Natural killer cell (primary cell): ENCODE measurements at places on chromosomes 2 and 18.

- no peak for DNase-seq
Observed at GRCh38 chr2:106990297-106990696, 104.3 kb upstream of the ST6GAL2 start.

- no peak for DNase-seq
Observed at GRCh38 chr2:128185576-128185975, 94.6 kb downstream of the UGGT1 start.

- no peak for DNase-seq
Observed at GRCh38 chr2:66824926-66825325, 390.0 kb downstream of the MEIS1 start.

- DNase-seq: no peak
Observed at GRCh38 chr18:50679056-50679455, 119.2 kb downstream of the MAPK4 start.

DNA sequence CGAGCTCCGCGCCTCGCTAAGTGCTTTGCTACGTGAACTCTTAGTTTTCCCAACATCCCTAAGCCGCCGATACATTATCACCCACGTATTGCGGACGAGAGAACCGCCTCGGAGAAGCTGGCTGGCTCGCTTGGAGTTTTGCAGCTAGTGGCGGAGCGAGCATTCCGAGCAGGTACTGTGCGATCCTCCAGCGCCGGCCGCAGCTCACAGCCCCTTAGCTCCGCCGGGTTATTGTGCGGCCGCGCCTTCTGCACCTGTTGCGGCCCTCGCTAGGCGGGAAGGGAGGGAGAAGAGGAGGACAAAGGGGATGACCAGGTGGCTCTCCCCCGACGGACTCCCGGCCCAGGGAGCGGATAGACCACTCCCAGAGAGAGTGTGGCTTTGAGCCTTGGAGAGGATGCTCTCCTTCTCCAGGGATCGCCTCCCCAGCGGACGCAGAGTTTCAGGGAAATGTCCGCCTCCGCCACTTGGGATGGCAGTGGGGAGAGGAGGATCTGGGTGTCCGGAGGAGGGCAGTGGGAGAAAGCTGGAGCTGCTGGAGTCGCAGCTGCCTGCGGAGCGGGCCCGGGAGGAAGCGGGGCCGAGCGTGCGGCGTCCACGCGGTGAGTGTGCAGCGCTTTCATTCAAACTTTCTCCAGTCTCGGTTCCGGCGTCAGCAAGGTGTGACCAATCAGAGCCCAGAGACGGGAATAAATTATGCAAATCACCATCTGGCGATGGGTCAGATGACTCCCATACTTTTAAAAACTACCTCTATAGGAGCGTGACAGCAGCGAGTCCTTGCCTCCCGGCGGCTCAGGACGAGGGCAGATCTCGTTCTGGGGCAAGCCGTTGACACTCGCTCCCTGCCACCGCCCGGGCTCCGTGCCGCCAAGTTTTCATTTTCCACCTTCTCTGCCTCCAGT lies at the start of gene LIPG:
Gene LIPG, plus strand, starts transcription at position 769 of the 905 bp plus-strand sequence. CDS start 252 bp downstream, outside the sequence.
- peak; percentile 66 for DNase-seq

DNA sequence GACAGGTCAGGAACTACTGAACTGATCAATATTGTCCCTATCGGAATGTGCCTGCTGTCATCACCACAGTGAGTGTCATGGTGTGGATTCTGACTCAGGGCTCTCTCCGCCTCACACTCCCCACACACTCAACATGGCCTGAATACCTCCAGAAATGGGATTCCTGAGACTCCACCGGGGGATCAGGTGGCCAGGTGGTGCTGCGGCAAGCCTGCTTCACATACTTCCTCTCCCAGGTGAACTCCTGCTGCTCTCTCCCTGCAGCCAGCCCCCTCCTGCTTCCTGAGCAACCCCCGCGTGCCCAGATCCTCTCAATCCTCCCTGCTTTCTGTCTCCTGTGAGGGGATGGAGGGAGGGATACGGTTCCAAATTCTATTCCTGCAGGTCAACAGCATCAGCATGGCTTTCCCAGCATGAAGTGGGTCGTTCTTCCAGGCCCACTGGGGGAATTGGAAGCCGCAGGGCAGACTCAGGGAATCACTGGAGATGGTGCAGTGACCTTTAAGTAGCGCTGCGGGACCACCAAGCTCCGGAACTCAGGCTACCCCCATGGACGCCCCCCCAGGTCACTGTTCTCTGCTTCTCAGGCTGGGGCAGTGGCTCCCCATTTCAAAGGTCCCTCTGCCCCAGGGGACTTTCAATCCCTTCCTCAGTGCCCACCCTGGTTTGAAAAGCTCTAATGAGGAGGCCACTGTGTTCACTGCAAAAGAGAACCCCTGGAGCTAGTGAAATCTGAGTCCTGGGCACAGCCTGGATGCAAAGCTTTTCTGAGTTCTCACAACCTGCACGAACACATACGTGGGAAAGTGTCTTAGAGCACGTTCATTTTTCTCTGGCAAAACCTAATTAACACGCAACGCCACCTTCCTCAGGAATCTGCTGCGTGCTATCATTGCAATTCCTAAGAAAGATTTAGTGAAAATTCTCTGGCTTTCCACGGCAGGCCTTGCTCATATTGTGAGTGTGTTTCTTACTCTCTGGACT lies 168.4 kb downstream of the ZFP36L2 start:
- no peak for DNase-seq

- no peak for DNase-seq
Observed at GRCh38 chr2:3398857-3399256, 19.4 kb downstream of the TRAPPC12 start.

- no peak for DNase-seq
Observed at GRCh38 chr18:68267583-68267982, 447.3 kb downstream of the TMX3 start.

GRCh38 chr2:115763601-115764000 lies 1321.2 kb downstream of the DPP10 start:
- no peak for DNase-seq

DNA sequence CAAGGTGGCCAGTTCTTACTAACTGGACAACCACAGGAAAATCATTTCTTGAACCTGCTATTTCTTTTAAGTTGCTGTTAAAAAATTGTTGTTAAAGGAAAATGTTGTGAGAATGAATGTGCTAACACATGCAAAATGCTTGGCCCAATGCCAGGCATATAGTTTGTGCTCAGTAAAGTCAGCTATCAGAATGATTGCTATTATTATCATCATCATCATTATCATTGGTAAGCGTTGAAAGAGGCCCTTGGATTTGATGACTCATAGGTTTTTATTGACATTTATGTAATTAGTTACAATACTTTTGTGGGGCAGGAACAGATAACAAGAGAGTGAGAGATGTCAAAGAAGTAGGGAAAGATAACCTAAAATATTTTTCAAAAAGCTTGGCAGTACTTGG lies 394.2 kb upstream of the ZEB2 start:
- DNase-seq: no peak

- DNase-seq: no peak
Observed at GRCh38 chr2:166841152-166841551, 47.1 kb upstream of the XIRP2 start.

- peak; percentile 69 for DNase-seq
Observed at GRCh38 chr2:85999061-85999831, 106.4 kb downstream of the POLR1A start.

DNA sequence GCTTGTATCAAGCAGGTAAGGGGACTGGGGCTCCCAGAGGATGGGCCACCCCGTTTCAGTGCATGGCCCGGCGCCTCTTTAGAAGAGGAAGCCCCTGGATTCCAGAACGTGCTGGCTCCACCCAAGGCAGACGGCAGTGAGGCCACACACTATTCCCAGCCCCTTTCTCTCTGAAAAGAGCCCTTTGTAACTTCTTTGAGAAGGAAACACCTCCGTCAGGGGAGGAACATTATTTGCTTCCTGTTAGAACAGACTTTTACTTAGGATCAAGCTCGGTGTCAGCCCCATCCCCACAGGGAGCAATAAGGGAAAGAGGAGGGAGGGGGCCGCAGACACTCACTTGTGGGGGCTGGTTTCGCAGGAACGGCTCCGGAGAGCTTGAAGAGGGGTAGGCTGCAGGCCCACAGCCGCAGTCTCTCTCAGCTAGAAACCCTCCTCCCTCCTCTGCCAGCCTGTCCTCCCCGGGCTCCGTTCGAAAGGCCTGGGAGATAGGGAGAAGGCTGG lies 49.6 kb upstream of the RMDN2 start:
- DNase-seq: no peak

- DNase-seq: peak; percentile 62
Observed at GRCh38 chr2:23351388-23352141, 33.4 kb upstream of the KLHL29 start.

DNA sequence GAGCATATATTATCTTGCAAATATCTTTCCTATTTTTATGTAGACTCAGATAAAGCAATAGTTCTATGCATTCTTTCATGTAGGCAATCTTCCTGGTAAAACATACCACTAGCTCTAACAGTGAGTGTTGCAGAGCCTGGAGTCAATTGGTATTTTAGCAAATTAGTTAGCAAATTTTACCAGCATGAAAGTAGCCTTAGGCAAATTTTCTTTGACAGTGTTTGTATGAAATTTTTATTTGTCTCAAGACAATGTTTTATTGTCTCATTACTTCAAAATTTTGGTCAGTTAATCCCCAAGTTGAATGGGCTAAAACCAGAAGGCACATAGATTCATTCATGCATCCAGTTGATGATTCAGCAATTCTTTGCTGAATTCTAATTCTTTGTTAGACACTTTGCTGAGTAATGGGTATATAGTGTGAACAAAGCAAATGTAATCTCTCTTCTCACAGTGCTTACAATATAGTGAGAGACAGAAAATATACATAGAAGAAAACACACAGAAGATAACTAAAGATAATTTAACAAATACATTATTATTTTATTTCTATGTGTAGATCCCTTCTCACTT lies 27.1 kb downstream of the SLC38A11 start:
- no peak for DNase-seq

- no peak for DNase-seq
Observed at GRCh38 chr2:16273111-16273510, 332.8 kb downstream of the MYCN start.

GRCh38 chr2:124121760-124122275 lies 96.7 kb downstream of the CNTNAP5 start:
- DNase-seq: no peak

- DNase-seq: no peak
Observed at GRCh38 chr2:142805244-142805643, 72.2 kb upstream of the KYNU start.

GRCh38 chr2:2050446-2050845 lies 280.6 kb downstream of the MYT1L start:
- no peak for DNase-seq

DNA sequence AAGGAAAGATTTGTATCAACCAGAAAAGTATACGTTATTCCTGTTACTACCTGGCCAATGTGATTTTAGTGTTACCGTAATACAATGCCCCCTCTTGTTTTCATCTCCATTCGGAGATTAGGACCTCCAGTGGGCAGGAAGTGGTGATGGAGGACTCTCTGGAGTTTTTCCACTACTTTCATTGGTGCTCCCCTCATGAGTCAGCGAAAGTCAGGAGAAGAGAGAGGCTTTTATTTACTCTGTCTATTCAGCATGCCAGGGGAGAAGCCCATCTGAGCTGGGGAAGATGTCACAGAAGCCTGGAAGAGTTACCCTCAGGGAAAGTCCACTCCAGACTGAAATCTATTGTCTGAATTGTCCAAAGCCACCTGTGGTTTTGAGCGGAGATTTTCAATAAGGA lies 88.2 kb upstream of the THUMPD2 start:
- DNase-seq: no peak
